Left hindlimb (tissue), 1 donor: ENCODE measurements at places on chromosomes 7 and 10.

DNA sequence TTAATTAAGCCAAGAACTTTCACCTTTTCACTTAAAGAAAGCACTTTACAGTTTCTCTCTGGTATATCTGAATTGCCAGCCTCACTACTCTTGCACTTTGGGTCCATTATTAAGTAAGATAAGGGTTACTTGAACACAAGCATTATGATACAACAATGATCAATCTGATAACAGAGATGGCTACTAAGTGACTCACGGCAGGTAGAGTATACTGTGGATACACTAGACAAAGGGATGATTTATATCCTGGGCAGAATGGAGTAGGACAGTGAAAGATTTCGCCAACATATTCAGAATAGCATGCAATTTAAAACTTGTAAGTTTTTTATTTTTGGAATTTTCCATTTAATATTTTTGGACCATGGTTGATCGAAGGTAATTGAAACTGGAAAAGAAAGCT lies 34.3 kb upstream of the ITGB8 start:
- no peak for DNase-seq

GRCh38 chr10:130226012-130226411 lies 89.8 kb downstream of the GLRX3 start:
- no peak for DNase-seq

GRCh38 chr10:18400201-18400905 lies 251.0 kb downstream of the NSUN6 start:
- no peak for DNase-seq

- DNase-seq = no peak
Measured at GRCh38 chr7:5408777-5409176, 14.9 kb downstream of the TNRC18 start.

GRCh38 chr7:140222814-140223213 lies 46.0 kb upstream of the KDM7A start:
- no peak for DNase-seq

DNA sequence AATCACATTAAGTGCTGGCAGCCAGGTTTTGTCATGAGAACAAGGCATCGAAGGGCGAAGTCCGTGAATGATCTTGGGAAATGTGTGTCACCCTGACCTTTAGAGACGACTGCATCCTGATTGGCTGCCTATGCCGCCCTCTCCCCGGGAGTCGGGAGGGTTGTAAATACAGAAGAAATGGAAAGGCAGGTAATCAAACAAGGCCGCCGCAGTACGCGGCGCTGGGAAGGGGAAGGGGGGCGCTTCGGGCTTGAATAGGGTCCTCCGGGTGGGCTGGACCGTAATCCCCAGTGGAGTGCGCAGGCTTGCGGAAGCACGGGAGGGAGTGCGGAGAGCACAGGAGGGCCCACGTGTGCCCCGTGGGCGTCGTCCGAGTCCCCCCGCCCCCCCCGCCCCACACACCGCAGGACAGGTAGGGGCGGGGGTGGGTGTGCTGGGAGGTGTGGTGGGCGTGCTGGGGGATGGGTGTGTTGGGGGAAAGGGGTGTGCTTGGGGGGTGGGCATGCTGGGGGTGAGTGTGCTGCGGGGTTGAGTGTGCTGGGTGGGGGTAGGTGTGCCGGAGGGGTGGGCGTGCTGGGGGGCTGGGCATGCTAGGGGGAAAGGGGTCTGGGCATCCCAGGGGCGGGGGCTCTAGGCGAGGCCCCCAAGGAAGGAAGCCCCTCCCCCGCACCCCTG lies 169.4 kb downstream of the ARHGAP12 start:
- peak; percentile 53 for DNase-seq

DNA sequence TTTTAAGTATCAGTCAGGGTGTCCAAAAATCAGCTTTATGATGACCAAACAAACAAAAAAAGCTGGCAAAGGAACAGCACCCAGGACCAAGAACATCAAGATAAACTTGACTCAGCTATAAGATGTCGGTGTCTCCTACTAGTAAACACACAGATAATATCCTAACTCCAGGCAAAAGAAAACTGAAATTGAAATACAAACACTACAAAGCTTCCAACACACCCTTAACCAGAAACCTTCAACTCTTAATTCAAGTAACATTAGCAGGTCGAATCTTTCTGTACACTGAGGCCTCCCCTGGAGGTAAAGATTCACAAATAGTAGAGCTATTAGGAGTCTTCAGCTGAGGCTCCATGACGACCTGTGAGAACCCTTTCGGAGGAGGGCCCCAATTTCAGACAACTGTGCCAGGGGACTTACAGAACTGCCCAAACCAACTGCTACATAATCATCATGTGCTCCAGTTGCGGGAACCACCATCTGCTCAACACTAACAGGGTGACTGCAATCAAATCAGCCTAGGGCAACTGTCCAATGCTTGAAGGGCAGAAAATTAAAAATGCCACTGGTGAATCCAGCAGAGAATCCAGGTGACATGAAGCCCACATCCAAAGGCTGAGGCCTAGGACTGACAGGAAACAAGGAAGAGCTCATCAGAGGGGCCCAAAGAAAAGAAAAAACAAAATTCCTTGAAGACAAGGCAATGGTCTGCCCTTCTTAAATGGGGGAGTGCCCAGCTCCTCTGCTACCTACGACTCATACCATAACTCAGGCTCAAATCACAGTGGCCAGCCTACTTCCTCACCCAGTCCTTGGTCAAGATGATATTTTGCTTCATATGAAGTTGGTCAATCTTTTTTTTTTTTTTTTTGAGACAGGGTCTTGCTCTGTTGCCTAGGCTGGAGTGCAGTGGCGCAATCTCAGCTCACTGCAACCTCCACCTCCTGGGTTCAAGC lies 20.0 kb downstream of the XPNPEP1 start:
- DNase-seq = no peak

GRCh38 chr7:108529341-108529740 lies 3.4 kb upstream of the PNPLA8 start:
- no peak for DNase-seq

- no peak for DNase-seq
Measured at GRCh38 chr10:70912556-70912955, 24.2 kb upstream of the PCBD1 start.

DNA sequence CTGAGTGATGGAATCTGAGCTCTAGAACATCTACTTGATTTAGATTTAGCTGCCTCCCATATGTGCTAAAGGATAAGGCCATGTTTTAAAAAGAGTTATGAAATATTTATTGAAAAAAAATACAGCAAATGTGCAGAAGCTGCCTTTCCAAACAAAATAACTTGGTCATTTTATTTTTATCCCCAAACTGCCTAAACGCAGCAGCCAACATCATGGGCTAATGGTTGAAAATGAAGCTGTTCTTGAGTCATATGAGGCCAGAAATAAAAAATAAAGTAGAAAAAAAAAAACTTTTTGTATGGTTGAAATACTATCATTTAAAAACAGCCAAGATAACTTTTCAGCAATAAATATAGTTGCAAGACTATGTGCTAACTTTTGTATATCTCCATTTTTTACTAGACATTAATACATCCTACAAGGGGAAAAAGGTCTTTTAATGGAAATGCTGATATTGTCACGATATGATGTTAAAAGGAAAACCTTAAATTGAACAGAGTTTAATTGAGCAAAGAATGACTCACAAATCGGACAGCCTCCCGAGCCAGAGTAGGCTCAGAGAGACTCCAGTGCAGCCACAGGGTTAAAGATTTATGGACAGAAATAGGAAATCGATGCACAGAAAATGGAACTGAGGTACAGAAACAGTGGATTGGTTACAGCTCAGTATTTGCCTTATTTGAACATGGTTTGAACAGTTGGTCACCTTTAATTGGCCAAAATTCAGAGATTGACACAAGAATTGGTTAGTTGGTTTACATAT lies 305.8 kb downstream of the MDFIC start:
- no peak for DNase-seq

DNA sequence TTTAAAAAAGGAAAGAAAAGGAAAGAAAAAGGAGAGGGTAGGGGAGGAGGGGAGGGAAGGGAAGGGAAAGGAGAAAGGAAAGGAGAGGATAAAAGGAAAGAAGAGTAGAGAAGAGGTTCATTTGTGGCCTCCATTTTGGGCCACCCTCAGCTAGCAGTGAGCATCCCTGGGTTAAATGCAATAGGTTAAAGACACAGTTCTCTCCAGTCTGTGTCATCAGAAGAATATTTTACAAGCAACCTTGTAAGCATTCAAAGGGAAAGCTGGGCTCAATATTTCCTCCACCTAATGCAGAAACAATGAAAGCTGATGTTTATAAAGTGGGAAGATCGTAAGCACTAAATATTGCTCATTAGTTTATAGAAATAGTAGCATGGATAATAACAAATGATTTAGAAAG lies 219.1 kb upstream of the PITRM1 start:
- no peak for DNase-seq

DNA sequence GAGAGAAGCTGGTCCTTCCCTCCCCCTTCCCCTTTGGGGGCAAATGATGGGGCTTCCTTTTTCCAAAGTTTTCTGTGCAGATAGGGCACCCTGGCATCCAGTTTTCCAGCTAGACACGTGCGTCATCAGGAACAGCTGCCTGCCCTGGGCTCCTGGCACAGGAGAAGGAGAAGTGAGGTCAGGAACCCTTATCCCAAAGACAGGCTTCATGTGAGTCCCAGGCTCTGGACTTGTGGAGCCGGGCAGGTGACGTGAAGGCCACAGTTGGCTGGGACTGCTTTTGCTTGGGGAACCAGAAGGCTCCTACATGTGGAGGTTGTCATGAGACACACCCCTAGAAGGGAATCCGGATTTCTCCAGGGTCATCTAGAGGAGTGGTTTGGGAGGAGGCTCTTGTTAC lies 66.5 kb downstream of the RBM20 start:
- DNase-seq = no peak

- DNase-seq = no peak
Measured at GRCh38 chr7:12210179-12211053, 678 bp upstream of the TMEM106B start.

DNA sequence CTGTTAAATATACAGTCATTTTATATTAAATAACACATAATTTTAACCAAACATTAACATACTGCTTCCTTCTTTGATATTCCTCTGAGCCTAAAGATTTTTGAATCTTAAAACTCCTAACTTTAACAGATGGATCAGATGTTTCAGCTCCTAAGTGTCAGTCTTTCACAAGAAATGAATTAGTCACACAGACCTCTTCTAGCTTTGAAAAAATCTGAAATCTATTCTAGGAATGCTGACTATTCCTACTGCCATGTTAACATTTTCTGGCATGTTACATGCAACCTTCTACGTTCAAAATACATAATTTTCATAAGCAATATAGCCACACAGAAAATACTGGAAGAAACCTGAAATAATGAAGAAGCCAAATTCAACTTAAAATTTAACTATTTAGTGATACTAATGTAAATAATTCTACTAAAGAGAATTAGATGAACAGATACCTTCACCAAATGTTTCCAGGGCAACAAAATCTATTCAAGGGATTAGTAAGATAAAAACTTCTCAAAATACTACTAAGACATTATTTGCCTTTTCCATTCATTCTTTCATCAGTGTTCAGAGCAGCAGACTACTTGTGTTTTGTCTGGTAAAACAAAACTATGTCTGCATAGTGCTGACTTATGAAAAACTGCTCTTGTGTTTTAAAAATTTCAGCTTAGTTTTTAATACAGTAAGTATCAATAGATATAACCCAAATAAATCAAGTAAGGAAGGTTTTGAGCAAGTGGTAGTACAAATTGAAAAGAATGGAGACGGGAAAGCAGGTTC lies 9.2 kb downstream of the JMJD1C start:
- no peak for DNase-seq

GRCh38 chr7:93205046-93205445 lies 21.2 kb downstream of the HEPACAM2 start:
- DNase-seq = no peak

- DNase-seq = no peak
Measured at GRCh38 chr10:119112056-119112455, 8.1 kb downstream of the DENND10 start.

DNA sequence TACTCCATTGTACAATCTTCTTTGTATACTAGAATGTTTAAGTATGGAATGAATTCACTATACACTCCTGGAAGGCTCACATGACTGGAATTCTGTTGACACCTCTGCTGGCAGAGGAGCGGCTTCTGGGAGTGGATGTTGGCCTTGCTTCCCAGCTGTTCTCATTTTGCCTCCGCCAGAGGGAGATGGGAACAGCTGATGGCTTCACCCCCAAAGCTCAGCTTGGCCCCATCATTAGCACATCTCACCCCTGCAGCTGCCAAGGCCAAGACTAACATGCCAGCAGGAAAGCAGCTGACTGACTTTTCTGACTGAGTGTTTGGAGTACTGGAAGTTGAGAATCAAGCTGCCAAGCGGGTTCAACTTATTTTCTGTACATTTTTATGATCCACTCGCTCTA lies 15.1 kb downstream of the ADAM12 start:
- peak; percentile 89 for DNase-seq

DNA sequence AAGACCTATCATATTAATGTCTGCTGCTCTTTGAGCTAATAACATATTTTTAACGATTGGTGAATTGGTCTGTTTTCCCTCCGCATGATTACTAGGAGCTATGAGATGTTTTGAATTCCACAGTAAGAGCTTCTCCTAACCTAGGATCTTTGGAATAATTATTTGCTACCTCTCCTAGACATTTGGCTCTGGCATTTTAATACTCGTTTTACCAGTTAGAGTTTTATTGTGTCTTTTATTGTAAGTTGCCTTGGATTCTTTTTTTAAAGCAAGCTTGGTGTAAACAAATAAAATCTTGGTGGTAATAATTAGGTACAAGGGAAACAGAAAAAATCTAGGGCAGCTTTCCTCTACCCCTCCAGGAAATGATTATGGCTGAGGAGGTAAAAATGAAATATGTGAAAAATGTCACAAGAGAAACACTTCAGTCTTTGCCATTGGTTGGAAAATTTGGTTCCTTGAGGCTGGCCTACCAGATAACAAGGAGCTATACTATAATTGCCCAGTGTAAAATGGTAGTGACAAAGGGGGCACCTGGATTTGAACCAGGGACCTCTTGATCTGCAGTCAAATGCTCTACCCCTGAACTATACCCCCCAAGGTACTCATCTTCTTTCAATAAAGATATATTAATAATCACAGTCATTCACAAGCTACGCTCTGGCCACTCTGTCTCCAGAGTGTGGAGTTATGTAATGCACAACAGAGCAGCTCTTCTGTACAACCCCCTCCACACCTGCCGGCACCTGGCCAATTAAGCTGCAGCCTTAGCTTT lies 85.4 kb downstream of the ZNF777 start:
- no peak for DNase-seq

DNA sequence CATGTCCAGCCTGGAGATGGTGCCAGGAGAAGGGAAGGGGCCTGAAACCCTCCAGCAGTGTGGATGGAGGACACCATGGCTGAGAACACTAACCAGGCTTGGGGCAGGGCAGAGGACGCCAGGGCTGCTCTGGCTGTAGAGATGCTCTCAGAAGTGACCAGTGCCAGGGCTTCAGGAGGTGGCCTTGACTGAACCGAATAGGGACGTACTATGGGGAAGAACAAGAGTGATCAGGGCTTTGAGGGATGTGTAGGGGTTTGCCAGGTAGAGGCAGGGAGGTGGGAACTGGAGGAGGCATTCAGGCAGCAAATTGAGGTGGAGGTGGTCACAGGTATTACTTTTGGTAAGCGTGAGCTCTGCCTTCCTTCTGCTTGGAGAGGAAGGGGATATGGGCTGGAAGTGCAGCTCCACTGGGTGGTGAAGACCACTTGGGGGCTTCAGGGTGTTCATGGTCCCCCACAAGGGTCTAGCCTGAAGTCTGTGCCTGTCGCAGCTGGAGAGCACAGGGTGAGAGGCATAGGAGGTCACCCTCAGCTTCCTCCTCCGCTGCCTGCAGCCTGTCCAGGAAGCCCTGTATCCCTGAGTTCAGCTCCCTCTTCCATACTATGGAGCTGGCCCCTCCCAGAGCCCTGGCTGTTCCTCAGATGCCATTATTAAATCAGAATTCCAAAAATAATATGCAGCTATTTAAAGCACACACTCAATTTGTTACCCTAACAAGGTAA lies 27.8 kb downstream of the ADCY1 start:
- DNase-seq = no peak
